ENCODE measurements at places on chromosomes 7 and 10.

DNA sequence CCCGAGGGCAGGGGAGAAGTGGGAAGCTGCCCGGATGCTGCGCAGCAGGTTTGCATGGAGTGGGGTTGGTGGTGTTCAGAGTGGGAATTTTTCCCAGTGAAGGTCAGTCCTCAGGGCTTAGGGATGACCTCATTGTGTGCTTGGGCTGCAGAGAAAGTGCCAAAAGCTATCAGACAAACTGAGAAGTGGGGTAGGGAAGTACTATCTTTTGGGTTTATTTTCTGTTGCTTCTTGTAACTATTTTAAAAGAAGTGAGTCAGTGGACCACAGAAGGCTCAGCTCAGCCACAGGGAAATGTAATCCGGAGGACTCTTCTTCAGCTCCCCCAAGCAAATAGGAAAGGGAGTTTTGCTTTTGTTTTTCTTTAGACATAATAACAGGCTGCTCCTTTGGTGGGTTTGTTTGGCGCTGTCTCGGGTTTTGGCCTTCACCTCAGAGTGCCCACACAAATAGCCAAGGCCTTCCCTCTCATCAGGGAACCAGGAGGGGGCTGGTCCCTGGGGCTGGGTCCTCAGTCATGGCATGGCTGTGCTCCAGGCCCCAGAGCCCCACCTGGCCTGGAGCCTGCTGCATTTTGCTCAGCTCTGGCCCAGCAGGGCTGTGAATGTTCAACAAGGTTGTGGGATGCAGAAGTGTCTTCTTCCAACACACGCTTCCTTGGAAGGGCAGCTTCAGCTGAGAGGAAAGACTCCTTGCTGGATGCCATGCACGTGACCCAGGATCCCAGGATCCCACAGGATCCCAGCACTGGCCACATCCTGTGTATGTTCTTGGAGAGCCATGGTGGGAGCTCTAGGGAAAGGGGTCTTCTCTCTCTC, 5.4 kb upstream of the FAM170B start:
- no peak for DNase-seq

GRCh38 chr10:97842656-97843280, 6.9 kb upstream of the GOLGA7B start:
- no peak for DNase-seq

- DNase-seq: no peak
Measured at GRCh38 chr10:5895804-5896203, 5.8 kb downstream of the FBH1 start.

DNA sequence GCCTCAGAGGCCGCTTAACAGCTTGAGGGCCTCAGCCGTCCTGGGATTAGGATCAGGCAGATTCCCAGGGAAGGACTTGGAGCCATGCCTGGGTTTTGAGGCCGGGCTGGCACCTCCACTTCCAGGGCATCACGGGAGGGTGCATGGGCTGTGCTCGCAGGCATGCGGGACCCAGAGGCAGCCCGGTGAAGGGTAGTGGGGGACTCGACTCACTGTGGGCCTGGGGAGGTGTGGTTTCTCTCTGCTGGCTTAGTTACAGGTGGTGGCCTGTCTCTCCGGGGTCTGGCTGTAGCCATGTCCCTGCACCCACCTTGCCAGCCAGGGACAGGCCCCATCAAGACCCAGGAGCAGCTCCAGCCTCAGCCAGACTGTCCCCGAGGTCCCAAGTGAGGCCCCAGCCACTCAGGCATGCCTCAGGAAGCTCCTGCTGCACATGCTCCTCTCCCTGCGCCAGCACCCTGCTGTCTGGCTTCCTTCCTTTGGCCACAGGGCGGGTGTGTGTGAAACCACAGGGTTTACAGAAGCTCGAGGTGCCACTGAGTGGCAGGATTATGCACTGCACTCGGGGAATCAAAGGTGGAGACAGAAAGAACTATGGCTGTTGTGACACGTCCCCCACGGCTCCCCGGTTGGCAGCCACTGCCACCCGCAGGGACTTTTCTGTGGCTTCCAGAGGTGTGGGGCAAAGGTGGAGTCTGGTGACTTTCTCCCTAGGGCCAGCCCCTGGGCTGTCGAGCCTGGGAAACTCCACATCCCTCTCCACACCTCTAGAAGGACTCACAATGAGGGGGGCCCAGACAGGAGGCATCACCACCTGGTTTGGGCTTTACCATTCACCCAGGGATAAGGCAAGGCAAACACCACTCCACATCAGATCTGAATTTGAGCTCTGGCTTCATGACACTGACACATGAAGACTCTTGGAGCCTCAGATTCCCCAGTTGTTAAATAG, 19.7 kb downstream of the GOLGA7B start:
- peak; percentile 83 for DNase-seq

DNA sequence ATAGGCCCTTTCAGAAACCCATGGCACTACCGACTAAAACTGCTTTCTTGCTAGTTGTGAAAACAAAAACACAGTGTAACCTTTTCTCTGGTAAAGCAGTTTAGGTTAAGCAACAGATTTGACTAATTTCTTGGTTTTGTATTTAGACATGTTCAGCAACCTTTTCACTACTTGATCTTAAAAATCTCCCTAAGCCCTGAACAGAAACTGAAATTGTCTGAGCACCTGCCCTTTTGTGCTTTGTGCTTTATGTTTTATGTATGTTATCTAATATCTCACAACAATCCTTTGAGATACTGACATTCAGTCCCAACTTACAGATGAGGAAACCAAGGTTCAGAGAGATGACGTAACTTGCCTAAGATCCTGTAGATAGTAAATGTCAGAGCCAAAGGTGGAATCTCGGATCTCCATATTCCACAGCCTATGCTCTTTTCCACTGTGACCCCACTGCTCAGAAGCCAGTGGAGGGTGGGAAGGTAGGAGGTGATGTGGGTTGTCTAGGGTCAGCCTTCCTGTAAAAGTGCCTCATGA, 146.6 kb downstream of the LCOR start:
- DNase-seq: no peak

GRCh38 chr10:60459701-60460457, 70.2 kb upstream of the ANK3 start:
- no peak for DNase-seq

DNA sequence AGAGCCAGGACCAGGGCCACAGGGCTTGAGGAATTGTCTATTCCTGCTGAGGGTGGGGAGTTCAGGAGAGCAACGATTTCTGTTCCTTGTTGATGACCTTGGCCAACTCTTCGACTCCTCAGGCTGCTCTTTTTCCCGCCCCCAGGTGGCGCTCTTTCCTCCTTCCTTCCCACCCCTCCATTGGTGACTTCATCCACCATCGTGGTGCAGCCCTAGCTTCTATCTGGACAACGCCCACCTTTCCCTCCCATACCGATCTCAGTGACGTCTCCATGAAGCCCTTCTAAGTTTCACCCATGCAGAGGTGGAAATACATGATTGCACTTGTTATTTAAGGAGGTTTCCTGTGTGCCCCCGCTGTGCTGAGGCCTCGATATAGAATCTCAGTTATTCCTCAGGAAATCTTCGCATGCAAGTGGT, 22.1 kb upstream of the CARD11 start:
- peak; percentile 47 for DNase-seq

GRCh38 chr10:113158183-113158582, 208.1 kb downstream of the TCF7L2 start:
- DNase-seq: no peak

DNA sequence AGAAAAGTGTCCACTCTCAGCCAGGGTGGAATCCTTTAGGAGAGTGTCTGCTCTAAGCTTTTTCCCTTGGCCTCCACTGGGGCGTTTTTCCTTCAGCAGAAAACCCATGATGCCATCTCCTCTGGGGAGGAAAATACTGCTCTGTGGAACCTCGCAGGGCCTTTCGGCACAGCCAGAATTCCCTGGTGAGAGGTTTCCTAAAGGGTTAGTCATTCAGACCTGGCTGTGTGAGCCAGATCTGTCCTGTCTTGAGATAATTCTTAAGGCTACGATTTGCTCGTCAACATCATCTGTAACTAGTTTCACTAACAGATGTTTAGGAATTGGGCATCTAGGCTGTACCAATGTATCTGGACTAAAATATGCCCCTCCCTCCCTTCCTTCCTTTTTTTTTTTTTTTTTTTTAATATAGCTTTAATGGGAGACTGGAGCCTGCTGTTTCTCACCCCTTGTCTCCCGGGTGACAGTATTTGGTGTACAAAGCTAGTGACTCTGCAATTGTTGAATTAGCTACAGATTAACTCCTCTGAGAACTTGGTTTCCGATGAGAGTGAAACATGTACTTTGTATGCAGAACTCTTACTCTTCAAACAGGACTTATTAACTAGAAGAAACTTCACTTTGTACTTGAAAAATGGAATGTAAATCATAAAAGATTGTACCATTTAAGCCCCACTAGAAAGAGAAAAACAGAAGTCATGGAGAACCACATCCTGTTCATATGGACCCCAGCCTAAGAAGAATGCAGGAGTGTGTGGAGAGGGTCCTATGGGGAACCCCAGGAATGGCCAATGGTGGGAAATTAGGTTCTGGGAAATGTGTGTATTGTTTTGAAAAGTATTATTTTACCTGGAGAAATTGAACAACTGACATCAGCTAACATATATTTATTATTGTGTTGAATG, 230.9 kb downstream of the CAMK1D start:
- DNase-seq: no peak

- DNase-seq: no peak
Measured at GRCh38 chr7:83161899-83162401, 734 bp downstream of the PCLO start.

- DNase-seq: no peak
Measured at GRCh38 chr7:46864716-46865115, 717.2 kb downstream of the TNS3 start.

DNA sequence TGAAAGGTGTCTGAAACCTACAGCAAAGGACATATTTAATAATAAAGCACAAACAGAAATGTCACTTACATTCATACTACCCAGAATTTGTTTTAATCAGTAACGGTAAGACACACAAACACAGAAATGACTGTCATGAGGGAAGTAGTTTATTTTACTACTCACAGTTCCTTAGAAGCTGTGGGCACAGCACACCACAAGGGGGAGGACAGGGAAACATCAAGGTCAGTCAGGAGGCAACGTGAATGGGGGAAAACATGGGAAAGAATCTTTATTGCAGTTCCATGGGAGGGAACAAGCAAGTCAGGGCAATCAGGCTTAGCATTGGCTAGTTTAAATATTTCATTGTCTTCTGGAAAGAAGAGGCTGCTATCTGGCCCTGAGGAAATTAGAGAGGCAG, 123.8 kb upstream of the PDSS1 start:
- DNase-seq: no peak

GRCh38 chr7:22944022-22944421, 69.9 kb downstream of the HYCC1 start:
- no peak for DNase-seq

DNA sequence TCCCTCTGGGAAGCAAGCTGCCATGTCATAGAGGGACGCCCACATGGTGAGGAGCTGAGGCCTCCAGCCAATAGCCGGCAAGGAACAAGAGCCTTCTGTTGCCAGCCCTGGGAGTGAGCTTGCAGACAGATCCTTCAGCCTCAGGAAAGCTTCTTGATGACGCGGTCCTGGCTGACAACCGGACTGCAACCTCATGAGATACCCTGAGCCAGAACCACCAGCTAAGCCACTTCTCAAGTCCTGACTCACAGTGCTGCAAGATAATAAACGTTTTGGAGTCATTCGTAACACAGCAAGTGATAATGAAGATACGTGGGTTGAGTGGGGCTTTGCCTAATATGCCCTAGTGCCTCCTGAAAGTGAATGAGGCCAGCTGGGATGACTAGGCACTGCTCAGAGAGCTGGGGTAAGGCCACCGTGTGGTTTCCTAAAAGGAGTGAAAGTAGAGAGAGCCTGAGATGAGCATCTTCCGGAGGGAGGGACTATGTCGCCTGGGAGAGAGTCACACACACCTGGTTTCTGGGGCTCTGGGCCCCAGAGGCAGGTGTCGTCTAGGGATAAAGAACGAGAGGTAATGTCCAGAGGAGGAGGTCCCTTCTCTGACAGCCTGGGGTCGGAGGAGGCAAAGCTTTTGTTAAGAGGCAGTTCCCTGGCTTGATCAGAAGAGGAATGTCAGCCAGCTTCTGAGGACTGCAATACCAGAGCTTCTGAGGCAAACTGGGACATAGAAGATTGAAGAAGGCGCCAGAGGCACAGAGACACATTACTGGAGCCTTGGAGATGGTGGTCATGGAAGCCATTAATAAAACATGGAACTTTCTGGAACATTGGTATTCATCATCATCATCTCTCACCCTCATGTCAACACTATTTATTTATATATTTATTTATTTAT, 53.6 kb downstream of the PYROXD2 start:
- no peak for DNase-seq

GRCh38 chr10:127524908-127525665, 24.0 kb upstream of the NPS start:
- no peak for DNase-seq

GRCh38 chr7:465710-466400, 53.8 kb downstream of the PDGFA start:
- DNase-seq: no peak

GRCh38 chr10:48535416-48536155, 69.3 kb downstream of the ARHGAP22 start:
- DNase-seq: no peak

GRCh38 chr10:12796401-12797160, 204.9 kb downstream of the CCDC3 start:
- DNase-seq: no peak

DNA sequence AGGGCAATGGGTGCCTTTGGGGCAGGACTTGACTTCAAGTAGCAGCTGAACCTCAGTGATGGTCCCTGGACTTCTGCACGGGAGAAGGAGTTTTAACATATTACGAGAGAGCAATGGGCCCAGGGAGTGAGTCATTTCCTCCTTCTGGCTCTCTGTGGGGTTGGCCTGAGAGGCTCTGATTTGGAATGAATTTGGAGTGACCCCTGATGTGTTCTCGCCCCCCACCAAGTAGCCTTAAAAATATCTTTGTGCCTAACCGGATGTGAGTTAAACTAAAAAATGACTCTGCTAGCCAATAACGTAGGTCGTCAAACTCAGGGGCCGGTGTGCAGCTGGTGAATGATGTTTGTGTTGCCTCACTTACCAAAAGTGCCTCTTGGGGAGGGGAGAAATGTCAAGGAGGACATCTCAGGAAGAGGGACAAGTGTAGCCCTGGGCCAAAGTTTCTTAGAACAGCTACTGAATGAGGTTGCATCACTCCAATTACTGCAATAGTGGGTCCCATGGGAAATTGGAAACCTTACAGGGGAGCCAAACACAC, 656.6 kb downstream of the INHBA start:
- no peak for DNase-seq

DNA sequence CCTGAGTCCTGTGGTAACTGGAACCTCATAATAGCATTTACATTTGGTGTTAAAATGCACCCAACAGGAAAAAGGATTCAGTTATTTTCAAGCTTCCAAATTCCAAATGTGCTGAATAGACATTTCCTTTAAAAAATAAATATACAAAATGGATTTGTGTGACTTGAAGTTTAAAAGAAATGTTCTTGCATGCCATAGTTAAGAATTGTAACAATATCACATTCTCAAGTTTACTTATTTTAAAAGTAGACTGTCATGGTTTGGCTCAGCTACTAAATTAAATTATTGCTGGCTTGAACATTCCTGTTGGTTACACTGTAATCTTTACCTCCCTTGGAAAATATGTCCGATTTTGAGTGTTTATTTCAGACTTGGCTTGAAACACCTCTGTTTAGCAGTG, 31.5 kb downstream of the BICC1 start:
- no peak for DNase-seq

DNA sequence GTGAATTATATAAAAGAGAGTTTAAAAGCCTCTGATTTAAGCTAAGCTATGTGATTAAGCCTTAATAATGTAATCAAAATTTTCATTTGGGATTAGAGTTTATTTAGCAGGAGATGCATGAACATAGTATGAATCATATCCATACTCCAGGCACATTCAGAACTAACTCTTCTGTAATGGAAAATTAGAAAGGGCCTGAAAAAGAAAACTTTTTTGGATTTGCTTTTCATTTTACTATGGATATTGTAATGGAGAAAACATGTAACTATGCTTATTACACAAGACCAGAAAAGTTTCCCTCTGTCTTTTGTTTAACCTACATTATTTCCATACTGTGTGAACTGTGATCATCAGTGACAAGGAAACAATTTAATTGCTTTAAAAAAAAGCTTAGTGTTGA, 22.0 kb downstream of the TES start:
- DNase-seq: no peak

Measured in activated gamma-delta T cell treated with Interleukin-2 at 50 U/mL for 16 hours (primary cell).